CD8-positive, alpha-beta T cell (primary cell): ENCODE measurements at places on chromosomes 16 and 17. TPM values are rescaled to one million over a fixed set of nuclear protein-coding genes. Genes with fewer than 3 reads are reported as not detected.

The ASGR1 gene
- total RNA-seq = 0.71 TPM

The TMEM220 gene
- 3.5 TPM for total RNA-seq

The OR1F1 gene
- not detected for total RNA-seq

DNA sequence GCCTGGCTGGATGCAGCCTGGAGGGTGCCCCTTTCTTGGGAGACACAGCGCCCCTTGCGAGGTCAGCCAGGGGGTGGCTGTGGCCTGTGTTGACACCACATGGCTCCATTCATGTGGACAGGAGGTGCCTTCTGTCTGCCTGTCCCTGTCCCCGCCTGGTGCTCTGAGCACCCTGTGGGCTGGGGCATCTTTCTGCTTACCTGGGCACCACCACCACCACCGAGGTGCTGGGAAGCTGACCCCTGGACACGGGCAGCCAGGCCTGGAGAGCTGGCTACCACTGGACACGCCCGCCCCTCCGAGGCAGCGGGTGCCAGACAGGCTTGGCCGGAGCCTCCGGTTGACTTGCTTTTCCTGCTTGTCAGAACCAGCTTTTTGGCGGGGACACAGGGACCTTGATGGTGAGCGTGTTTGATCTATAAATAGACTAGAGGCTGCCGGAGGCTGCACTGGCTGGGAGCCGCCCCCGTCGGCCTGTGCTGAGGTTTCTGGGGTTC lies 121.3 kb upstream of the GSE1 start:
- peak; percentile 10 for DNase-seq

GRCh38 chr16:2295056-2295798 lies 27.3 kb upstream of the RNPS1 start:
- DNase-seq = no peak

- DNase-seq = no peak
These were observed 21.9 kb downstream of the ADORA2B start for GRCh38 chr17:15966879-15967248.

DNA sequence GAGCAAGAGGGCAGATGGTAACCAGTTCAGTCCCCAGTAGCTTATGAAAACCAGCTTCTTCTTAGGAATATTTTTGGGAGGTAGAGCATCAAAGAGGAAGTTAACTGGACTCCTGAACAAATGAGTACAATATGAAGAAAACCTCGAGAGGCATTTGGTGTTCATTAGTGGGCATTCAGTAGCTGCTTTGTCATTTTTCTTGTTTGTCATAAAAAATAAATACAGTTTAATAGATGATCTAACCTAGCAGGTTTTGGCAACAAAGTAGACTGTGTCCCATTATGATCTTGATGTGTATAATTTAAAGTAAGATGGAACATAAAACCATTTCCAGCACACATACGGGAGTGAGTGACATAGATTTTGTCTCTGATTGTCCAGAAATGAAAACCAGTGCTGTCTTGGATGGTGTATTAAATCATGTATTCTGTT lies 173.1 kb downstream of the HS3ST3A1 start:
- DNase-seq = no peak
